NCI-H1436 treated with DMSO at 0.1 percent for 48 hours (cell line): ENCODE measurements at places on chromosomes 1 and 21.

DNA sequence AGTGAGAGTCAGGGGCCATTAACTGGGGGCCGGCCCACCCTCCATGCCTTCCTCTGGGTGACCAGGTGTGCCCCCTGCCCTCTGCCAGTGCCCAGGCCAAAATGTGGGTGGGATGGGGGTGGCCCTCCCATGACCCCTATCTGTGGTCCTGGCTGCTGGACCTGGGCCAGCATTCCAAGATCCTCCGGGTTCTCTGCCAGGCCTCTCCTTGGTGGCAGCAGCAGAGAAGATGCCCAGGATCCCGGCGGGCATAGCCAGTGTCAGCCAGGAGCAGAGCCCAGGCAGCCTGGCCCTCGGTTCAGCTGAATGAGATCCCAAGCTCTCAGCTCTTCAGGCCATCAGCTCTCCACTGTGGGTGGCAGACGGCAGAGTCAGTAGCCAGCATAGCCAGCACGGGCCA, 31.3 kb upstream of the ACTRT2 start:
- no peak for DNase-seq

- DNase-seq: no peak
Measured at GRCh38 chr1:3060601-3061551, 8.1 kb upstream of the PRDM16 start.

DNA sequence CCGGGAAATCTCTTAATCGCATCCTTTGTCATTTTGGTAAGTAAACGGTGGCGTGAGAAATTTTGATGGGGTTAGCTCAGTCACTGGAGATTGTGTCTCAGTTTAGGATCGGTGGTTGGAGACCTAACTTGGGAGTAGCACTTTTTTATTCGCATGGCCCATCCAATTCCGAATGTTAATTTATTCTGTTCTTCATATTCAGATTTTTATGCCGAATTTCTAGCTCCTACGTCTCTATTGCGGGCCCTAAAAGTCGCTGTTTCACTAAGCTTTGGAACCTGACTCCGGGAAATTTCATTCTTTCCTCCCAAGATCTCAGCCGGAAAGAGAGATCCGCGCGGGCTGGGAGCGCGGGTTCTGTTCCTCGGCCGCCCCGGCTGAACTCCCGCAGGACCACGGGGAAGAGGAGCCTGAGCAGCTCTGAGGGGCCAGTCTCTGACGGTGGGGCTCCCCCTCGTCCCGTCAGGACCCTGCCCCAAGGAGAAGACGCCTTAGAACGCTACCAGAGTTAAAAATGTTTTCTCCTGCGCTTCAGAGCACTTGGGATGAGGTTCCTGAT, 279.7 kb downstream of the FAM72C start:
- no peak for DNase-seq

- DNase-seq: no peak
Measured at GRCh38 chr1:55703726-55704363, 488.7 kb upstream of the USP24 start.

- no peak for DNase-seq
Measured at GRCh38 chr1:226604560-226605317, 56.2 kb downstream of the STUM start.

GRCh38 chr1:18734461-18735223, 104.0 kb downstream of the PAX7 start:
- DNase-seq: no peak

DNA sequence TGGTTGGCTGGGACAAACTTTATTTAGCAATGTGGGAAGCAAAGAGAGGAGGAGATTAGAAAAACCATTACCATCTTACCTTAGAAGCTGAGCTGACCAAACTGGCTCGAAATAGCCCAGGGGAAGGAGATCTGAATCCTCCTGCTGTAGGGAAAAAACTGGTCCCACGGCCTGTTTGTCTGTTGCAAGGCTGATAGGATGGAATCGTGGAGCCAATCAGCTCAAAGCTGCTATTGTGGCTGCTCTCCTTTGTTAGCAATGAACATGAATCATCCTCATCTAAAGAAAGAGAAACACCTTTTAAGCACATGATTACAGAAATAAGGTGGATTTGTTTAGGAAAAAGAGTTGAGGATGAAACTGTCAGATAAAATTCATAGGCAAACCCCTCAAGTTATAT, 21.5 kb downstream of the CLSPN start:
- DNase-seq: no peak

- no peak for DNase-seq
Measured at GRCh38 chr1:174314433-174314832, 133.3 kb upstream of the GPR52 start.

DNA sequence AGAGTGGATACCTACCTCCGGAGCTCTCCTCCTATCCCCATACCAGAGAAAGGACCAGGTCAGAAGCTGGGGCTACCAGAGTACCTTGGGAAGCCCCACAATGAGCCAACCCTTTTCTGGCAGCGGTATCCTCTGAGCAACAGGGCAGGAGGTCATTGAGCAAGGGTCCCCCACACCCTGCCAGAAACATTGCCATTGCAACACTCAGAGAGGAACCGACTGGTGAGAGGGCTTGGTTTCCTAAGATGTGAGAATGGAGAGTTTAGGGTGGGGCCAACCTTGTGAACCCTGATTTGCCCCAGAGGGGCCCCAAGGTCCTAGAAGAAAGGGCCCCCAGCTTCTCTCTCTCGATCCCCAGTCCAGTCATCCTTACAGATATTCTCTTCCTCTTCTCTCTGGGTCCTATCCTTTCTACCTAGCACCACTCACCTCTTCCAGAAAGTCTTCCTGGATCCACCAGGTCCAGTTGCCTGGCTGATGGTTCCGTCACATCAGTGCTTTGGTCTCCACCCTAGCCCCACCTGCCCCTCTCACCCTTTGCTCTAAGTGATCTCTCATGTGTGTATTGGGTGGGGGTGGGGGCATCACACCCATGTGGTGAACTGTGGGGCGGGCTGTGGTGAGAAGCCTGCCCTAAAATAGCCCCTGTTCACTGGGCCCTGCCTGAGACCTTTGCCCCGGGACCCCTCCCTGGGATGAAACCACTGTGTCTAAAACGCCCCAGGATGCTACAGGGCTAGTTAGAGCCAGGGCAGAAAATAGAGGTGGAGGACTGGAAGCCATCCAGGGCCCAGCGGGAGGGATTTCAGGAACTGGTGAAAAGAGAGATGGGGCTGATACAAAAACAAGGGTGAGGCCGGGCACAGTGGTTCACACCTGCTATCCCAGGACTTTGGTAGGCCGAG, 8.7 kb downstream of the FGR start:
- DNase-seq: no peak

GRCh38 chr1:157992031-157992832, 1.2 kb upstream of the KIRREL1 start:
- DNase-seq: no peak

DNA sequence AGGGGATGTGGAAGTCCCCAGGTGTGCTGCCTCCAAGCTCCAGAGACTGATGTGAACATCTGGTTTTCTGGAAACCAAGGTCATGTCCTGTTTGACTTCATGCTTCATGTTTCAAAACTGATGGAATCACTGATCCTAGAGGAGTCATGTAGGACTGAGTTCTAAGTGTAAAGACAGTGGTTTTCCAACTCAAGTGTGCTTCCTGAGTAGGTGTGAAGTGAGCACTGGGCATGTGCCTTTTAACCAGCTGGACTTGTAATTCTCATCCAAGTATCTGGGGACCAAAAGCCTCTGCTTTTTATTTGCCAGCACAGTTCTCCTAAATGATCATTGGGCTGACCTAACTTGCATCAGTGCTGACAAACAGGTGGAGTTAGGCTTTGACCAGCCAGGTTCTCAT, 36.9 kb downstream of the ABCA4 start:
- no peak for DNase-seq

DNA sequence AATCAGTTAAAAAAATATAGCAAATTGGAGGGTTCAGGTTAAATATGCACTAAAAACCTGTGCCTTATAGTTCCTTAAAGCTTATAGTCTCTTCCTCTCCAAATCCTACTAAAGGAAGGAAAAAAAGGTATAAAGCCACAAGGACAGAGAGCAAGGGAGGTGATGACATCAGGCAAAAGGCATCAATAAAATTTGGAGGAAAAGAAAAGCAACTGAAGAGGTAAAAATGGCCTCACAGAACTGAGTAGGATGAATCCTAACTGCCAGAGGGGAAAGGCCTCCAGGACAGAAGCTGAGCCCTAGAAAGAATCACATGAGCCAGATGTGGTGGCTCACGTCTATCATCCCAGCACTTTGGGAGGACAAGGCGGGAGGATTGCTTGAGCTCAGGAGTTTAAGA, 8.1 kb downstream of the CCSAP start:
- DNase-seq: no peak

GRCh38 chr1:246324711-246325110, 182.4 kb downstream of the SMYD3 start:
- no peak for DNase-seq
